ENCODE measurements at places on chromosomes 11 and 22. TPM values are rescaled to one million over a fixed set of nuclear protein-coding genes. Genes with fewer than 3 reads are reported as not detected.

GRCh38 chr11:84947970-84948580, 679.1 kb downstream of the DLG2 start:
- ATAC-seq, result no peak

- no peak for ATAC-seq
Measured at GRCh38 chr11:95415837-95416304, 184.9 kb upstream of the SESN3 start.

DNA sequence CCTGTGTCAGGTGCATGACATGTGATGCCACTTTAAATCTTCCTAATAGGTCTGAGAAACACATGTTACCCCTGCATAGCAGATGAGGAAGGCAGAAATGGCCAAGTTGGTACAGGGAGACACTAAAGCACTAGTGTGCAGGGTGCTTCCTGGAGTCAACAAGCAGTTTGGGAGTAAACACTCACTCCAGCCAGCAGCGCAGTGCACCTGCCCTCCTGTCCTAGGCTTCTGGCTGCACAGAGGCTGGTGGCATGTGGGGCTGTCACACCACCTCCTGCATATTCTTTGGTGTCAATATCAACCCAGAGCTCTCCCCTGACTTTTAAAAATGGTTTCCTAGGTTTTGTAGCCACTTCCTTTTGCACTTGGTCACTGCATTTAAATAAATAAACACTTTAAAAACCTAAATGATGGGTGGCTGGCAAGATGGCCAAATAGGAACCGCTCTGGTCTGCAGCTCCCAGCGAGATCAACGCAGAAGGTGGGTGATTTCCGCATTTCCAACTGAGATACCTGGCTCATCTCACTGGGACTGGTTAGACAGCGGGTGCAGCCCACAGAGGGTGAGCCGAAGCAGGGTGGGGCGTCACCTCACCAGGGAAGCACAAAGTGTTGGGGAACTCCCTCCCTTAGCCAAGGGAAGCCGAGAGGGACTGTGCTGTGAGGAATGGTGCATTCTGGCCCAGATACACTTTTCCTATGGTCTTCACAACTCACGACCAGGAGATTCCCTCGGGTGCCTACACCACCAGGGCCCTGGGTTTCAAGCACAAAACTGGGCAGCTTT, 33.5 kb downstream of the GAB4 start:
- ATAC-seq, result no peak

DNA sequence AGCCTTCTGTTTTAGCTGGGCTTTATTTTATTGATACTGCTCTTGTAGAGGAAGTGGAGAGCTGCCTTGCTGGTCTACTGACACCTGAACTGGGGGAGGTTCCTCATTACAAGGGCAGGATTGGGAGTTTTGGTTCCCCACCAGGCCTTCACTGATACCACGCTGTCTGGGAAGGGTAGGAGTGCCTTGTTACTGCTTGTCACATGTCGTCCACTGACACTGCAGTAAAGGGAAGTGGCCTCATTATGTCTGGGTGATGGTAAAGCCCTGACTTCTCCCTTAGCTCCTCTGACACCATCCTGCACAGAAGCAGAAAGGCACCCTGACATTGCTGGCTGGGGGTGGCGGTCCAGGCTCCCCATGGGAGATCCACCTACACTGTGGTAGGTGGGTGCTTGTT, 38.7 kb upstream of the ELF5 start:
- no peak for ATAC-seq

DNA sequence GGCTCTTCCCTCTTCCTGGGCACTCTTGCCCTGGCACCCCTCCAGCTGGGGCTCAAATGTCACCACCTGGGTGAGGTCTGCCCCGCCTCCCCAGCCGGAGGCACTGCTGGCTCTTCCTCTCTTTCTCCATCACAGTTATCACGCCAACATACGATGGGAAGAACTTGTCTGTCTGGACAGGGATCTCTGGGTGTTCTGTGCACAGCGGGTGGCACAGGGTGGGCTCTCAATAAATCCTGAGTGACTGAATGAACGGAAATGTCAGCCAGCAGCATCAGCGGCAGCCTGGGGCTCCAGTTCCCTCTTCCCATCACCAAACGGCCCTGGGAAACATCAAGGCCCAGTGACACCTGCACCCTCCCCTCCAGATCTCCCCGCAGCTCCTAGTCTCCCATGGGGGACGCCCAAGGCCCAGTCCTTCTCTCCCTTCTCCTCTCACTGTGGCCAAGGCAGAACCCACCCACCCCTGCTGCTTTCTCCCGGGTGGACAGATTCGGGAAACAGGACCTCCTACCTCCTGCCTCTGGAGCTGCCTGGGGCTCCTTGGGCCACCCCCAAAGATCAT, 440 bp upstream of the SLC25A45 start:
- ATAC-seq, result no peak

GRCh38 chr11:113476553-113476952, 1.4 kb upstream of the DRD2 start:
- ATAC-seq, result no peak

DNA sequence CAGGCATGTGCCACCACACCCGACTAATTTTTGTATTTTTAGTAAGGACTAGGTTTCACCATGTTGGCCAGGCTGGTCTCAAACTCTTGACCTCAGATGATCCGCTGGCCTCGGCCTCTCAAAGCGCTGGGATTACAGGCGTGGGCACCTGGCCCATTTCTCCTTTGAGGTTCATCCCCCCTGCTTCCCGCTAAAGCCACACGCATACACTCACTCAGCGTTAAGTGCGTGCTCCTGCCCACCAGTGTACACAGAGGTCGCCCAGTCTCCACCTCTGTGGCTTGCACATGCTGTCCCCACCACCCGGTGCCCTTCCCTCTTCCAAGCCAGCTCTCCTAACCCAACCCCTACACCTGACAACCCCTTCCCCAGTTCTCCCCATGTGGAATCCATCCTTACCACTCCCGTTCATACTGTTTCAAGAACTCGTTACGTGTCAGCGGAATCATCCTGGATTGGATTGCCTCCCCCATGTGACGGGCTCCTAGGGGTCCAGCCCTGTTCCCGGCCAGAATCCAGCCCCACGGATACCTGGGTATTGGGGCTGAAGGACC, 15.7 kb upstream of the CYTH4 start:
- no peak for ATAC-seq

DNA sequence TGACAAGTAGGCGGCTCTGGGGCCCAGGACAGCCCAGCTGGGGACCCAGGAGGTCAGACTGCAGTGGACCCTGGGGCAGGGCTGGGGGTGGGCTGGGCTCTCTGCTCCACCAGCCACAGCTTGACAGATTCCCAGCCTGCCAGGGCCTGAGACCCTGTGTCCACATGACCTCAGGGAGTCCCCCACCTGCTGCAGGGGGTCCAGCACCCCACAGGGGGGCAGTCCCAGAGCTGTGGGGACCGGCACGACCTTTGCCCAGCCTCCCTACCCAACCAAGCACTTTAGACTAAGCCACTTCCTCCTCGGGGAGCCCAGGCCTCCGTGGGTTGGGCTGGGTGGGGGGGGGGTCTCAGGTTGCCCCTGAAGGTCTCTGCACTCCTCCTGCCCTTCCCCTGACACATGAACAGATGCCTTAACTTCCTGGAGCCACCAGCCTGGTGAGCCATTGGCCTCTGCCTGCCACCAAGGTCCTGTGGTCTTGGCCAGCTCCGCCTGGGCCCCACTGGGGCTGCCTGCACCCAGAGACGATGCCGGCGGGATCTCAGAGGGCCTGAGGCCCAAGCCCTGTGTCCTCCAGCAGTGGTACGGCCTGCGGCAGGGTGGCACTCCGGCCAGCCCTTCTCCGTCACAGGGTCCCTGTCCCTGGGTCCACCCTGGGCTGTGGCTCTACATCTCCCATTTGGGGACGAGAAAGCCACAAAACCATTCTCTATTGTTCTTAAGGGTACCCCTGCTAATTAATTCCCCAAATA, 3.4 kb downstream of the CCDC188 start:
- no peak for ATAC-seq

GRCh38 chr11:86174101-86175046, 70.2 kb upstream of the EED start:
- ATAC-seq, result peak; percentile 90

DNA sequence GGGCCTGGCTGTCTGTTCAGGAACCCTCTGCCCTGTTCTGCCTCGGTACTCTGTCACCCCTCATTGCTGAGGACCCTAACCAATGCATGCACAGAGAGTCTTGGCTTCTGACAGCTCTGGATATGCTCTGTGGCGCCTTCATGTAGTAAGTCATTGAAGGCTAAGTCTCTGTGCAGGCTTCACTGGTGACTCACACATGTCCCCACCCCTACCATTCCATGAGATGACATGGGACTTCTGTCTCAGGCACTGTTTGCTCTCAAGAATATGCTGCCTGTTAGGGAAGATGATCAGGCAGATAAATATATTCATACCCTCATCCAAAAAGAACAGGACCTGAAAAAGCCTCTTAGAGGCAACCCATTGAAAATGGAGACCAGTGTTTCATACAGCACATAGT, 43.6 kb upstream of the HORMAD2 start:
- no peak for ATAC-seq

DNA sequence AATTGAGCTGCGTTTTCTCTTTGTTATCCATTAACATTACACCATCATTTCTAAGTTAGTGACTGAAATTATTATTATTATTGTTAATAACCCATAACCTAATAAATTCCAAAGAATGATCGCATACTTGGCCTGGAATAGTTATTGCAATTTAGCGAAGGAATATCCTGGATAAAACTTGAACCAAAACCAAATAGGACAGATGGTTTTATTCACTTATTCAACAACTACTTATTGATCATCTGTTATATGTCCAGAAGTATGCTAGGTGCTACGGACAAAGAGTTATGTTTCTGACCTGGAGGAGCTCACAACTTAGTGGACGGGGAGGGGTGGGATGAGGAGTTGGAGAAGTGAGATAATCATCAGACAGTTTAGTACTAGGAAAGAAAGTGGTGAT, 44.8 kb upstream of the ARHGAP20 start:
- ATAC-seq, result no peak

- peak; percentile 73 for ATAC-seq
Measured at GRCh38 chr11:17921659-17922415, 91.0 kb downstream of the SERGEF start.

- no peak for ATAC-seq
Measured at GRCh38 chr22:47053726-47054141, 291.3 kb downstream of the TBC1D22A start.

The CASTOR1 gene
- 12.9 TPM for total RNA-seq

The C11orf68 gene
- 38.0 TPM for total RNA-seq

The SPON1 gene
- total RNA-seq, result 98.2 TPM

All from gastroesophageal sphincter (tissue), 4 donors.